Ecto neural progenitor cell (in vitro differentiated cells): ENCODE measurements at places on chromosomes 6 and 20.

DNA sequence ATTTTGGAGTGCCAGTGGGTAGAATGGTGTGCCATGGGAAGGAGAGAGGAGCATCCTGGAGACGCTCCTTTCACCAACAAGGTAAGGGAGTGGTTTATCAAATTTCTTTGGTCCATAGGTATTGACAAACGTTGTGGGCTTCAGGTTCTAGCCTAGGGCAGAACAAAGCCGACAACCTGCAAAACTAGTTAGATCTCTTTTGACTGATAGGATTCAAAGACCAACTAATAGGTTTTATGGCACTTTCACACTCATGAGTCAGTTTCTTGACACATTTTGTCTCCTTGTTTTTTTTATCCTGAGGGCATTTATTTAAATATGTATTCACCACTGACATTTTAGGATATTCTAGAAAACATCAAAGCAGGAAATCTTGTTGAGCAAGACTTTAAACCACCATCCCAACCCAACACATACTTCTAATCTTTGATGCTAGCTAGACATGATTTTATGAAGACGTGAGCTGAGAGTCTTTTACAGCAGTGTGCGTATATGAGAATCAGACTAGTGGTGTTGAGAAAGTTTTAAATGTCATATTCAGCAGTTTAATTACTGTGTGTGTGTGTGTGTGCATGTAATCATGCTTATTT lies 370.4 kb upstream of the HSF2 start:
- no peak for DNase-seq

DNA sequence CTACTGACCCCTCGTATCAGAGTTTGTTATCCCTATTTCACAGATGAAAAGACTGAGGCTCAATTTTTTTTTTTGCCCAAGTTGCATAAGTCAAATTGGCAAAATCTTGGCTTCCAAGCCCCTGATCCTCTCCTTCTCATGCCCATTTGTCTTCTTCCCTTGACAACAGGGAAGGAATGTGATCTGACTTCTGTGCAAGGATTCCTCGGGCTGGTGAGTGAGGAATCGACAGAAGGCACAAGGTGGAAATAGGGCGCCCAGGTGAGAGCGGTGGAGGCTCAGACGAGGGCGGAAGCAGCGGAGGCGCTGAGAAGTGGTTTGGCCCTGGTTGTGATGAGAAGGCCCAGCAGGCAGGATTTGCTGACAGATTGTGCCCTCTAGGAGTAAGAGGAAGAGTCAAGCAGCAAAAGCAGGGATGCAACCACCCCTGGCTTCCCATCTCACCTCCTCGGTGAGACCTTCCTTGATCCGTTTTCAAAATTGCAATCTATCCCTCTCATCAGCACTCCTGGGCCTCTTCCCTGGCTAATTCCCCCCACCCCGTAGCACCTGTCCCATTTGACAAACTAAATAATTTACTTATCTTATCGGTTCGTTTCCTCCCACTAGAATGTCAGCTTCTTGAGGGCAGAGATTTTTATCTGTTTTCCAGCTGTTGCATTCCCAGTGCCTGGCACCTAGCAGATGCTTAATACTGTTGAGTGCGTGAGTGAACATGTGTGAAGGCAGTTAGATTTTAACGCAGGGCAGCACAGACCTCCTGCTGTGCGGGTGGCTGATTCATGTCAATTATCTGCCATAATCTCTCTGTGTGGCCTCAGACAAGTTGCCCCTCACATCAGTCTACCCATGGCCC lies 3.7 kb upstream of the SIRPA start:
- no peak for DNase-seq

GRCh38 chr6:43125555-43125954 lies 45.5 kb upstream of the SRF start:
- DNase-seq, result no peak

DNA sequence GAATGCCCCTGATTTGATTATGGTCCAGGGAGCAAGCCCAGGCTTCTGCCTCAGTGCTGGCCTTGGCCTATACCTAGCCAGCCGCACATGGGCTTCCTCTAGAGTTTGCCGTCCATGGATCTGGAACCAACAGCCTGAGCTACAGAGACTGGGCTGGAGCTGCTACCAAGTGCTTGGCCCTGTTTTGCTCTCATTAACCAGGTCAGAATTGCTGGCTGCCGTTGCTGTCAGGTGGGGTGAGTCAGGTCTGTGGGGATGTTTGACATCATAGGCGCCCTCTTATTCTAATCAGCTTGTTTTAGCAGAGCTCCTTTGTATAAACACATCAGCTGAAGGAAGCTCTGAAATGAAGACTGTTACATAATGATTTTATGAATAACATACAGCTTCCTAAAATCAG lies 83.1 kb upstream of the PHACTR2 start:
- no peak for DNase-seq

GRCh38 chr20:33815671-33816070 lies 4.5 kb downstream of the CHMP4B start:
- DNase-seq, result no peak

DNA sequence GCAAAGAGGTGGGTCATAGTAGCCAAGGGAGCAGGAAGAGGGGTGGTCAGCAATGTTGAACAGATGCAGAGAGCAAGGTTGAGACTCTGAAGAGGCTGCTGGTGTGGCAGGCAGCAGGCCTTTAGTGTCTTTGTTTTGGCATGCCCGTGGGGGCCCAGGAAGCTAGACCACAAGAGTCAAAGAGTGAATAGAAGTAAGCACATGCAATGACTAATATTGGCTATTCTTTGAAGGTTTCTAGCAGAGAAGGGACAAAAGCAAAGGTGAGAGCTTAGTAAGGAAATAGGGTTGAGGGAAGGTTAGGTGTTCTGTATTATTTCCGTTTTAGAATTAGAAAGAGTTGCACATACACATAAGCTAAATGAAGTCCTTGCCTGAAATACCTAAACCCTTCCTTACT lies 18.8 kb downstream of the TDRD6 start:
- DNase-seq, result no peak

- DNase-seq, result no peak
Measured at GRCh38 chr20:62254021-62254724, 15.9 kb downstream of the OSBPL2 start.

GRCh38 chr6:34864007-34864406 lies 23.8 kb downstream of the TAF11 start:
- DNase-seq, result no peak

DNA sequence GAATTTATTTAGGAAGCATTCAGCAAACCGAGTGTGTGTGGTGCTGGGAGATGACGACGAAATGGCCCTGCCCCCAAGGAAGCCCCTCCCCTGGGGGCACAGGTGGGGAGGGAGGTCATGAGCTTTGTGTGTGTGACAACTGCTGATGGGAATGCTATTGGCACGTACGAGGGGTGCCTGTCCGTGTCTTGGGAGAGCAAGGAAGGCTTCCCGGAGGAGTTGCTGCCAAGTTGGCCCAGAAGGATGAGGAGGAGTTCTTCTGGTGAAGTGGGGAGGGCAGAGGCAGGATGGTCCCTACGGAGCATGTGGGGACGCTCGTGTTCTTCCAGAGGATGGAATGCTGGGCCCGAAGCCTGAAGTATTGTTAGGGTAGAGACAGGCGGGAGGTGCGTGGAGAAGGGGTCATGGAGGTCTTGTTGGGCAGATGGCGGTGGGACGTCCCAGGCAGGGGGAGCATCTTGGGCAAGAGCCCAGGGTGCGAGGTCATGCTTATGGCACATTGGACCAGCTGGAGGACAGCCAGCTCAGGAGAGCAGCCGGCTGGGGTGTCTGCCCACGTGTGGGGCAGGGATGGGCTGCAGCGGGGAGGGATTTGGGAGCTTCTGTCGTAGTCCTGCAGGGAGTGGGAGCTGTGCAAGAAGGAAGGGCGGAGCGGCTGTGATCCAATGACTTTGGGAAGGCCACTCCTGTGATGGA lies 46.1 kb downstream of the SYNJ2 start:
- no peak for DNase-seq

DNA sequence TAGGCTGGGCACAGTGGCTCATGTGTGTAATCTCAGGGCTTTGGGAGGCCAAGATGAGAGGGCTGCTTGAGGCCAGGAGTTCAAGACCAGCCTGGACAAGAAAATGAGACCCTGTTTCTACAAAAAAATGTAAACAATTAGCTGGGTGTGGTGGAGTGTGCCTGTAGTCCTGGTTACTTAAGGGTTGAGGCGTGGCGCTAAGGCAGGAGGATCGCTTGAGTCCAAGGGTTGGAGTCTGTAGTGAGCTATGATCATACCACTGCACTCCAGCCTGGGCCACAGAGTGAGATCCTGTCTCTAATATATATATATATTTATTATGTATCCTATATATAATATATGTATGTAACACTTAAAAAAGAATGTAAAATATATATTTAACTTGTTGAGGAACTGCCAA lies 7.9 kb upstream of the ABRACL start:
- no peak for DNase-seq

GRCh38 chr6:36235309-36235708 lies 34.6 kb upstream of the PNPLA1 start:
- DNase-seq, result no peak

GRCh38 chr20:10014431-10014830 lies 20.4 kb upstream of the ANKEF1 start:
- DNase-seq, result no peak

DNA sequence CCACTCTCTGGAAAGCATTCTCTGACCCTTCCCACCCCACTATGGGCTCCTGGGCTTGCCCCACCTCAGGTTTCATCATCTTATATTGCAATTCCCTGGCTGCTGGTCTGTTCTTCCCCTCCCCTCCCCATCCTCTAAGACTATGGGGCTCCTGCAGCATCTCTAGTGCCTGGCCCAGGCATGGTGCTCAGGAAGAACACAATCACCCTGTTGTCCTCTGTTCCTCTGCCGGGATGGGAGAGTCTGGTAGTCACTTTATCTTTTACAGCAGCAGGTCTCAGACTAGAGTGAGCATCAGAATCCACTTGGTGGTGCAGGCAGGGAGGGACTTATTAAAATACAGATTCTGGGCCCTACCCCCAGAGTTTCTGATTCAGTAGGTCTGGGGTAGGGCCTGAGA lies 5.0 kb upstream of the LPIN3 start:
- DNase-seq, result no peak

DNA sequence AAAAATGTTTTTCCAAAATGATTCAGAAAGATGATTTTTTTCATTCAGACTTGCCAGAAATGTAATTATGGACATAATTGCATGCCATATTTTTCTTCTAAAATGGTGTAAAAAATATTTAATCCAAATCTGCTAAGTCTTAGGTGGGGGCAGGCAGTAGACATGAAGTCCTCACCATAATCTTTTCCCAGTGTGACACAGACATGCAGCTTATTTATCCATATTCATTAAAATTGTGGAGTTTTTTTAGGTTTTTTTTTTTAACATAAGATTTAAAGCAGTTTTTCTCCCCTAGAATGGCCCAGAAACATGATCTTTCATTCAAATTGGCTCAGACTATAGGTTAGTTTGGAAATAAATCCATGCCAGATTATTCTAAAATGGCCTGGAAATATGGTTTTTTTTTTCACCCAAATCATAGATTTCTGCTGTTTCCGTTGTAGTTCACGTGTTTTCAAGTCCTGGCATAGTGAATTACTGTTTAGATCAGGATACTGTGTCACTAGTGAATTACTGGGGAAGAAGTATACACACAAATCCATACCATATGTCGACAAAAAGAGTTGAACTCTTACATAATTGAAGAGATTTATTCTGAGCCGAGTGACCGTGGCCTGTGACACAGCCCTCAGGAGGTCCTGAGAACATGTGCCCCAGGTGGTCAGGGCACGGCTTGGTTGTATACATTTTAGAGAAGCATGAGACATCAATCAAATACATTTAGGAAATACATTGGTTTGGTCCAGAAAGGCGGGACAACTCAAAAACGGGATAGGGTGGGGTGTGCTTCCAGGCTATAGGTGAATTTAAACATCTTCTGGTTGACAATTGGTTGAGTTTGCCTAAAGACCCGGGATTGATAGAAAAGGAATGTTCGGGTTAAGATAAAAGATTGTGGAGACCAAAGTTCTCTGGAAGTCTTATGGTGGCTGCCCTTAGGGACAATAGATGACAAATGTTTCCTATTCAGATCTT lies 33.9 kb downstream of the ZNF133 start:
- DNase-seq, result no peak

DNA sequence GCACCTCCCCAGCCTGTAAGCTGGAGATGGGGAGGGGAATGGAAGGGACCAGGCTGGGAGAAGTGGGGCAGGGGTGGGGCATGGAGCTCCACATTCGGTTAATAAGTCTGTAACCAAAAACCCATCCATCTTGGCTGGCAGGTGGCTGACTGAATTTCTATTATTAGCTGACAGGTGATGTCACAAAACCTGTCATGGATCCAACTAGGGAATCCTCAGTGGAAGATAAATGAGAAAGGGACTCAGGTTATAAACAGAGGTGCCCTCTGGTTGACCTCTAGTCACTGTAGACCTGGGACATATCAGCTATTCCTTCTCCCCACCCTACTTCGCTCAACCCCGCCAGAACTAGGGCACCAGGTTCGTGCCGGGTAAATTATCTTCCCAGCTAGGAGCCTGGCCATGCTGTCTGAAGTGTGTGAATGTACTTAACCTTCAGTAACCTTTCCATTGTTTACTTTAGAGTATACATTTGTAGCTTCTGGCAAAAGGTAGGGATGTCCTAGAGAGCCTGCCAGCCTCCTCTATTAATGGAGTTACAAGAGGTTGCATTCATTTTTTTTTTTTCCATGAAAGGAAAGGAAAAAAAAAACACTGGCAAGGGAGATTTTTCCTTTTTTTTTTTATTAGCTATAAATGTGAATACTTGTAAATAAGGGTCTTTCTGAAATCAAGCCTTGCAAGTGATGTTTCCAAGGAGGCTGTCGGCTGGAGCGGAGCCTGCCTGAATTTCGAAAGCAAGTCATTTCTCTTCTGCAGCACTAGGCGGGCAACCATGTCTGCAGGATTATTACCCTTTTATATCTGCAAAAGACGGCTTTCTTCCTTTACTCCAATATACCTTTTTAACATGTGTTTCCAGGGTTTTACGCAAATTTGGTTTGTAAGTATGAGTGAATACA lies 135.9 kb downstream of the TMEM242 start:
- no peak for DNase-seq

DNA sequence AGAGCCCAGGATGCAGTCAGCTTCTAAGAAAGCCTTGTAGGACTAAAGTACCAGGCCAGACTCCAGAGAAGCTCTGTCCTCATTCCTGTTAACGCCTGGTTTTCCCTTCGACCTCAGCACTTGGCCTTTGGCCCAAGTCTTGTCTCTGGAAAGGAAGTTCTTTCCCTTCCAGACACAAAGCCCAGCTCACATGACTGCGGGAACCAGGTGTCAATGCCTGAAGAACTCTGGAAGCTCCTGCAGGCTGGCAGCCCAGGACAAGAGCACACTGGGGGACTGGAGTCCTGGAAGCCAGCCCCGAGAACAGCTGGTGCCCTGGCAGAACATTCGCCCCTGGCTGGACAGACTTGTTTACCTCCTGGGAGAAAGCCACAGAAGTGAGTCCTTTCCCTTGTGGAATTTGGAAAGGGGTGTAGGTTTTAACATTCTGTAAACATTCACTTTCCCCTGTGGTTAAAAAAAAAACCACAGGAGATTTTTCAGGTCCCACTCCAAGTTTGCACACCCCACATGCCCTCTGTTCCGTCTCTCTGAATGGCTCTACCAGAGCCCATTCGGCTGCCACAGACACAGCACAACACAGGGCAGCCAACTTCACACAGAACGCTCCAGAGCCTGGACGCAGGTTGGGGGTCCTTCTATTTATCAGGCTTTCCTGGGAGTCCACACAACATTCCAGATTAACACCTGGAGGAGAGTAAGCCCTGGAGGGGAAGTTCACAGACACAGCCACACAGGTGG lies 18.1 kb downstream of the ACSS1 start:
- no peak for DNase-seq
